ENCODE measurements at places on chromosomes 7 and 10.

- no peak for DNase-seq
These were observed 475.6 kb upstream of the ZWINT start for GRCh38 chr10:56836659-56837058.

- no peak for DNase-seq
These were observed 20.1 kb upstream of the SMNDC1 start for GRCh38 chr10:110324805-110325280.

DNA sequence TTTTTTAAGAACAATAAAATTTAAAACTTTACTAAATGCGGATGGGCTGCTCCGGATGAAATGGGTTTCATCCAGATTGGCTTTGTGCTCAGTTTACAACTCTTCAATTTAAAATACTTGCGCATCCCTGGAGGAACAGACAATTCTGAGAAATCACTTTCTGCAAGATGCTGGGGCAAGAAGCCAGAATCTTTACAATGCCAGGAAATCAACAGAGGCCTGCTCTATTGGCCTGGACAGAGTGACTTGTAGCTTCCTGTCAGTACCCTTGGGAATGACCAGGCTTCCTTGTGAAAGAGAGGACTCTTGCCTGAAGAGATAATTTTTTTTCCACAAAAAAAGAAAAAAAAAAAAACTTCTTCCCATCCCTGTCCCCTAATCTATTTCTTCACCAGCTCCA lies 3.9 kb upstream of the FAM13C start:
- no peak for DNase-seq

- no peak for DNase-seq
These were observed 75.2 kb downstream of the TRIL start for GRCh38 chr7:28882869-28883470.

- DNase-seq, result no peak
These were observed 67.3 kb downstream of the ST7 start for GRCh38 chr7:117020591-117020973.
